Lung (tissue), 17 donors: ENCODE measurements at places on chromosomes 11 and 22. TPM values are rescaled to one million over a fixed set of nuclear protein-coding genes. Genes with fewer than 3 reads are reported as not detected.

- no peaks in the 10 kb centered on the region for H3K27me3 ChIP-seq
- no peaks in the 10 kb centered on the region for H3K4me1 ChIP-seq
- H3K4me3 ChIP-seq: no peak overlapping the region
These were observed 23.0 kb downstream of the PPIL2 start for GRCh38 chr22:21688706-21689381.

CECR2 gene
- total RNA-seq: 14.5 TPM

RAB36 gene
- 27.5 TPM for total RNA-seq

POTEH gene
- not detected for total RNA-seq

DNA sequence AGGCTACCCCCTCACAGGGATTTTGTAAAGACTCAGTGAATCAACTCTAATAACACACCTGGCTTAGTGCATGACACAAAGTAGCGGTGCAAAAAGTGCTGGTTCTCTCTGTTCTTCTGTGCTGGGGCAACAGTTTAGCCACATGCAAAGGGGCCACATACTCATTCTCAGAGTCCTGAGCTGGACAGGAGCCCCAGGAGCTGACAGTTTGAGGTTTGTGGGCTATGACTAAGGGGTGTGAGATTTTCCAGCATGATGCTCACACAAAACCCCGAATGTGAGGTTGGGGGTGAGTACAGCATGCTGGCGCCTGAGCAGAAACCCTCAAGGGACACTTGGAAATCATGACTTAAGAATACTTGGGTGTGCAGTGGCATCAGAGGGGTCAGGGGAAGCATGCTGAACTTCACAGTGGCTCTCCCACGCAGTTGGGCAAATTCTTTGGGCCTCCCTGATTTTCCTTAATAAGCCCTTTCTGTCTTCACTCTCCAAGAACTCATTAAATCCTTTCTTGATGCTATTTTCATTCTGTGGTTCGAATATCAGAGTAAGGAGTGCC is 31.0 kb downstream of the TMPRSS5 start:
- no peak for DNase-seq
- no peaks in the 10 kb centered on the region for H3K27me3 ChIP-seq
- H3K36me3 ChIP-seq: no peaks in the 10 kb centered on the region
- H3K4me1 ChIP-seq: no peaks in the 10 kb centered on the region
- H3K4me3 ChIP-seq: no peak overlapping the region

PRG3 gene
- 1.4 TPM for total RNA-seq

DNA sequence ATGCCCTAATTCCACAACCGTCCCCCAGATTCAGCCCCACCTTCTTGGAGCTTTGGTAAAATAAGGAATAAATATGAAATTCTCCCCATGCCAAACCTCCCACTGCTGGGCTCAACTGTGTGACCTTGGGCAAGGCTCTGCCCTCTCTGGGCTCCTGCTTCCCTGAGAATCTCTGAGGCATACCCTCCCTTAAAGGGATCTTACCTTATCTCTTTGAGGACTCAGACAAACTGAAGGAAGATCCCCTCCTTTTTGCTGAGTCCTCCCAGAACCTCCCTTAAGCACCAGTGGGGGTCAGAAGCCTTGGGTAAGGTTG is 2.7 kb downstream of the CD248 start:
- no peak overlapping the region for H3K27ac ChIP-seq
- H3K36me3 ChIP-seq: peaks cover 3% of the 10 kb centered on the region
- no peaks in the 10 kb centered on the region for H3K27me3 ChIP-seq
- DNase-seq: no peak
- no peak overlapping the region for H3K4me3 ChIP-seq

RAG1 gene
- total RNA-seq: 1.1 TPM

IL18 gene
- total RNA-seq: 23.7 TPM

GRCh38 chr11:64627371-64627770 is 36.4 kb downstream of the SLC22A12 start:
- H3K36me3 ChIP-seq: no peaks in the 10 kb centered on the region
- DNase-seq: no peak
- H3K4me1 ChIP-seq: no peaks in the 10 kb centered on the region
- no peaks in the 10 kb centered on the region for H3K27me3 ChIP-seq

DNA sequence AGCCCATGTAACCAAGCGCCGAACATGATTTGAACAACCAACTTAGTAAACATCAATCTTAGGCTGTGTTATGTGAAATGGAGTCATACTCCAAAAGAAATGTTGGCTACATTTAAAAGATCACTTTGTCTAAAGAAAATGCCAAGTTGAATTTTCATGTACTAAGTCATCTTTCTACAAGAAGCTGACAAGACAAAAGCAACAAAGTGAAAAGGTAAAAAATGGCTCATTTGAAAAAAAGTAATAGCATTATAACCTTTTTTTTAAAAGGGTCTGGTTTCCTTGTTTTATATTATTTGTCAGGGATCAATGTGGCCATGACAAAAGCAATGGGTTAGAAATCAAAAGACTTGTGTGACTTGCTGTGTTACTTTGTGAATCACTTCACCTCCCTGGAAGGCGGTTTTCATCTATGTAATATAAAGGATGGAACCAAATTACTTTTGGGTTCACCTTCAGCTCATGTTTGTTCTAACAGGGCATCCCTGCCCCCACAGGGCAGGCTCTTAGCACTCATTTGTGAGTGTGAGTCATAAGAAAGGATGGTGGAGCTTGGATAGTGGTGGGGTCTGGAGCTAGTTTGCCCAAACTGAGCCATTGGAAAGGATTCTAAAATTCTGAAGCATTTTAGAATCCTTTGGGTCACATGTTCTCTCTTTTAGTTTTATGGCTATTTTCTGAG is 131.9 kb upstream of the MTMR2 start:
- no peak overlapping the region for H3K27ac ChIP-seq
- no peaks in the 10 kb centered on the region for H3K27me3 ChIP-seq
- H3K36me3 ChIP-seq: no peaks in the 10 kb centered on the region

- no peaks in the 10 kb centered on the region for H3K36me3 ChIP-seq
- no peaks in the 10 kb centered on the region for H3K4me1 ChIP-seq
- H3K4me3 ChIP-seq: no peak overlapping the region
These were observed 18.9 kb downstream of the GGT5 start for GRCh38 chr22:24225951-24226350.

- H3K27ac ChIP-seq: no peak overlapping the region
- no peak for DNase-seq
- H3K27me3 ChIP-seq: no peaks in the 10 kb centered on the region
- no peaks in the 10 kb centered on the region for H3K36me3 ChIP-seq
- no peak overlapping the region for H3K4me3 ChIP-seq
These were observed 52.5 kb upstream of the KCNQ1OT1 start for GRCh38 chr11:2752204-2752770.

CSF2RB gene
- total RNA-seq: 14.3 TPM

DNA sequence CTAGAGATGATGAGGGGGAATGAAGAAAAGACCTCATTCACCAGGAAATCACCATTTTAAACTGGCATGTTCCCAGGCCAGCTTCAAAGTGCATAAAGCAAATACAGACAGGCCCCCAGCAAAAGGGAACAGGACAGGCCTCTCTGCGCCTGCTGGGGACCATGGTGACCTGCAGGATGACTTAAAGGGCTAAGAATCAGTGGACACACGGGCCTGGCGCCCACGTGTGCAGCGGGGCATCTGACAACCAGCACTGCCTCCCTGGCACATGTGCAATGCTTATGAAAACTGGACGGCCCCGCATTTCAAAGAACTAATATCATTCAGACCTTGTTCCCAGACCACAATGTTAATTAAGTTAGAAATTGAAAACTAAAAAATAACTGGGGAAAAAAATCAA is 35.6 kb downstream of the TBX1 start:
- no peak for DNase-seq
- no peaks in the 10 kb centered on the region for H3K27me3 ChIP-seq
- no peak overlapping the region for H3K27ac ChIP-seq
- H3K4me1 ChIP-seq: no peaks in the 10 kb centered on the region
- H3K4me3 ChIP-seq: no peak overlapping the region
- no peaks in the 10 kb centered on the region for H3K36me3 ChIP-seq

MPZL3 gene
- 12.4 TPM for total RNA-seq

DNA sequence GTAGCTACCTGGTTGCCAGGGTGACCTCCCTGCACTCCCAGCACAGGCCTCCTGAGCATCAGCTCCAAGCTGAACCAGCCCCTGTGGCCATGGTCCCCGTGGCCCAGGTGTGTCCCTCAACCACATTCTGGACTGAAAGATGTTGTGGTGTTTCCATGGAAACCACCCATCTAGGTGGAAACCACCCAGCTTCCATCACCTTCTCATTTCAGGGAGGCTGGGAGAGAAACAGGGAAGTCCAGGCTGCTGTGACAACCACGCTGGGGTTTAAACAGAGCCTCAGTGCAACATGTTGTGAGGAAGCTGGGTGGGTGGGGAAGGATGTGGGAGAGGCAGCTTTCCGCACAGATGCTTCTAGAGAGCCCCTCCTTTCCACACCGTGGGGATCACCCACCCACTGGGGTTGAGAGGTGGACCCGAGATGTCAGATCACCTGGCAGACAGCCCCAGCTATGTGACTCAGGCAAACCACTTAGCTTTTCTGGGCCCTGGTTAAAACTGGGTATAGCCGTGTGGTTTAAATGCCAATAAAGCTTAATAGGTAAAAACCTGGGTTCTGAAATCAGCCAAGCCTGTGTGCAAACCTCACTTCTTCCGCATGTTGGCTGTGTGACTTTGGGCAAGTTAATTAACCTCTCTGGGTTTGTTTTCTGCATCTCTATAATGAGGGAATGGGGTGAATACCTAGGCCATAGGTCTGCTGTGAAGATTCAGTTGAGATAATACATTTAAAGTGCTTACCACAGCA is 46.4 kb downstream of the CD82 start:
- no peak overlapping the region for H3K27ac ChIP-seq
- H3K27me3 ChIP-seq: no peaks in the 10 kb centered on the region
- no peak overlapping the region for H3K4me3 ChIP-seq

ROBO4 gene
- 52.1 TPM for total RNA-seq

TEAD1 gene
- total RNA-seq: 65.3 TPM

- H3K36me3 ChIP-seq: no peaks in the 10 kb centered on the region
- peak overlapping the region; percentile 94 for H3K27ac ChIP-seq
- peaks cover 8% of the 10 kb centered on the region for H3K4me1 ChIP-seq
- no peaks in the 10 kb centered on the region for H3K27me3 ChIP-seq
- peak overlapping the region; percentile 59 for H3K4me3 ChIP-seq
- DNase-seq: peak; percentile 66
These were observed 72.5 kb upstream of the ZBED5 start for GRCh38 chr11:10930224-10930971.

GRCh38 chr22:20615533-20616450 is 108.4 kb downstream of the MED15 start:
- DNase-seq: no peak
- no peaks in the 10 kb centered on the region for H3K27me3 ChIP-seq
- H3K36me3 ChIP-seq: no peaks in the 10 kb centered on the region
- no peak overlapping the region for H3K27ac ChIP-seq

- no peaks in the 10 kb centered on the region for H3K36me3 ChIP-seq
- H3K27me3 ChIP-seq: no peaks in the 10 kb centered on the region
- H3K4me1 ChIP-seq: peaks cover 18% of the 10 kb centered on the region
- H3K4me3 ChIP-seq: no peak overlapping the region
- H3K27ac ChIP-seq: peak overlapping the region; percentile 1
- DNase-seq: peak; percentile 78
These were observed 16.1 kb downstream of the LRP5 start for GRCh38 chr11:68328374-68329091.
